ENCODE measurements at places on chromosomes 11 and 22.
A peak's percentile ranks its signal among the peaks of the same experiment; 100 is the strongest.

GRCh38 chr22:45268167-45268957 is 16.4 kb upstream of the UPK3A start:
- DNase-seq, result peak; percentile 12

DNA sequence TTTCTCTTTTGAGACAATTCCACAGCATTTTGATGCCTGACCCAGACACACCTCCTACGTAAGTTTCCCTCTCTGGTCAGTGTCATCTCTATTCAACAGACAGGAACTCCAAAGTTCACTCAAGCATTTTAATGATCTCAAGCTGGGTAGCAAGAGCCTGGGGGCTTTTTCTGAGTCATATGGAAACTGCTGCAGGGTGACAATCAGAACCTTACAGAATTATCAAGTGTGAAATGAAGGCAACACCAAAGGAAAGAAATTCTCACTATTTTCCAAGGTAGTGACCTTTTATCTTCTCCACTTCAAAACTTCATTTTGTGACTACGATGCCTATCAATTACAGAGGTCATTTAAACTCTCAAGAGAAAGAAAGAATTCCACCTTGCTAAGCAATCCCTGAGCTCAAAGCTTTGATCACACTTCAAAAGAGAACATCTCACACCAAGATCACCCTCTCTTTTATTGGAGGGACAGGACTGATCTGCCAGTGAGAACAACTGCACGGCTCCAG is 229.0 kb upstream of the ZC3H12C start:
- no peak for DNase-seq

- no peak for DNase-seq
Observed at GRCh38 chr11:133619973-133620372, 87.7 kb upstream of the OPCML start.

GRCh38 chr11:123122852-123123251 is 60.9 kb upstream of the HSPA8 start:
- no peak for DNase-seq

DNA sequence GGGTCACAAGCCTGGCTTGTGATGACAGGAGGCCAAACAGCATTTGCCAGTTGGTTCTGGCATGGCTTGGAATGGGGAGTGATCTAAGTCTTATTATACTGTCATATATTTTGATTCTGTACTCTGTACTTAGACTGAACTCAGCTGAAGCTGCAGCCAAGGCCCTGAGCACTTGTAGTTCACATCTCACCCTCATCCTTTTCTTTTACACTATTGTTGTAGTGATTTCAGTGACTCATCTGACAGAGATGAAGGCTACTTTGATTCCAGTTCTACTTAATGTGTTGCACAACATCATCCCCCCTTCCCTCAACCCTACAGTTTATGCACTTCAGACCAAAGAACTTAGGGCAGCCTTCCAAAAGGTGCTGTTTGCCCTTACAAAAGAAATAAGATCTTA is 843 bp downstream of the OR56B1 start:
- no peak for DNase-seq
